Renal cortex interstitium (tissue), 15 donors: ENCODE measurements at places on chromosomes 12 and 14. TPM values are rescaled to one million over a fixed set of nuclear protein-coding genes. Genes with fewer than 3 reads are reported as not detected.

The UNC79 gene
- polyA plus RNA-seq: 1.4 TPM

The TMEM119 gene
- polyA plus RNA-seq: 17.6 TPM

The CCDC88C gene
- polyA plus RNA-seq: 45.9 TPM

The CFAP54 gene
- 4.6 TPM for polyA plus RNA-seq

DNA sequence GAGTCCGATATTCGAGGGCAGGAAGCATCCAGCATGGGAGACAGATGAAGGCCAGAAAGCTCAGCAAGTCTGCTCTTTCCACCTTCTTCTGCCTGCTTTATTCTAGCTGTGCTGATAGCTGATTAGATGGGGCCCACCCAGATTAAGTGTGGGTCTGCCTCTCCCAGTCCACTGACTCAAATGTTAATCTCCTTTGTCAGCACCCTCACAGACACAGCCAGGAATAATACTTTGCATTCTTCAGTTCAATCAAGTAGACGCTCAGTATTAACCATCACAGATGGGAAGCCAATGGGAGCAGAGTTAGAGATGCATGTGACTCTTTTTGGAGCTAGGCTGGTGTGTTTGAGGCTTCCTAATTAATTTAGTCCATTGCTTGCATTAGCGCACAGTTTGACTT lies 17.0 kb downstream of the C12orf75 start:
- no peak for DNase-seq

GRCh38 chr12:64171715-64172114 lies 50.4 kb downstream of the KICS2 start:
- no peak for DNase-seq

- DNase-seq: no peak
Measured at GRCh38 chr12:77189901-77190416, 124.6 kb upstream of the E2F7 start.

- no peak for DNase-seq
Measured at GRCh38 chr12:67759829-67760228, 111.3 kb downstream of the DYRK2 start.

DNA sequence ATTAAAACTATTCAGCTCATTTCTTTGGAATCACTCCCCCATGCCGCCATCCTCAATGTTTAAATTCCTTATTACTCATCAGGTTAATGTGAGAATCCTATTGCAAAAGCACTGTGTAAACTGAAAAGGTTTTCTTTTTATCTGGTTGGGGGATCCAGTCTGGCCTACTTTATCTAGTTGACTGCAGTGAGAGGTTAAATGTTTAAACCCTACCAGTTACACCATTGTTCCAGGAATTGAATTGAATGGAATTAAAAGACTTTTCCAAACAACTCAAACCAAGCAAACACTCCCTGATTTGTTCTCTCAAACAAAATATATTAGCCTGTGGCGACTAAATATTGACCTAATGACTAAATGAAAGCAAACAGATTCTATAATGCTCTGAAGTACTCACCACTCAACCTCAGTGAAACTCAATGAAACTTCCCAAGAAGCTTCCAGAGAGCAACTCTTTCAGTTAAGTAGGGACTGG lies 100.5 kb downstream of the VEZT start:
- DNase-seq: no peak

DNA sequence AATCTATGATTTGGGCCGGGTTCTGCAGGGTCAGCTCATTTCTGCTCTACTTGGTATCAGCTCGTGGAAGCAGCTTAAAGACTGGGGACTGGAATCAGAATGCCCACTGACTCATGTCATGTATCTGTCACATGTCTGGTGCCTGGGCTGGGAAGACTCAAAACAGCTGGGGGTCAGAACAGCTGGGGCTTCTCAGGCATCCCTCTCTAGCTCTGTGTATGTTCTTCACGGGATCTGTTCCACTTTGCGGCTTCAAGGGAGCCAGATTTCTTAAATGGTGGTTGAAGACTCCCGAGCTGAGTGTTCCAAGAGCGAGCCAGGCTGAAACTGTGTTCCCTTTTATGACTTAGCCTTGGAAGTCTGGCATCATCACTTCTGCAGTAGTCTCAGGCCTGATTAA lies 11.9 kb downstream of the AEBP2 start:
- no peak for DNase-seq

DNA sequence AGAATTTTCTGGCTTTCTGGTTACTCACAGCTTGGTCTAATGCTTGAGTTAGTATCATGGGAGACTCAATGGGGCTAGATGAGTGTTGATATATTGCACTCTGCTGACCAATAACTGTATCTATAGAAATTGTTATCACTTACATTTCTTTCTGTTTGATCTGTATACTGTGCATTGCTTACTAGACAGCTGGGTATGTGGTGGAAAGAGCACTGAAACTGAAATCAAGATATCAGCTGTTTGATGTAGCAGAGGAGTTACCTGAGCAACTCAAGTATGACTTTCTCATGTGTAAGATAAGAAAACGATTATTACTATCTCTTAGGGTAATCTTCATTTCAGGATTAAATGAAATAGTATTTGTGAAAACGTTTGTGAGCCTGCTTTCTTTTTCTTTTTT lies 183.0 kb downstream of the SLC15A5 start:
- DNase-seq: no peak

DNA sequence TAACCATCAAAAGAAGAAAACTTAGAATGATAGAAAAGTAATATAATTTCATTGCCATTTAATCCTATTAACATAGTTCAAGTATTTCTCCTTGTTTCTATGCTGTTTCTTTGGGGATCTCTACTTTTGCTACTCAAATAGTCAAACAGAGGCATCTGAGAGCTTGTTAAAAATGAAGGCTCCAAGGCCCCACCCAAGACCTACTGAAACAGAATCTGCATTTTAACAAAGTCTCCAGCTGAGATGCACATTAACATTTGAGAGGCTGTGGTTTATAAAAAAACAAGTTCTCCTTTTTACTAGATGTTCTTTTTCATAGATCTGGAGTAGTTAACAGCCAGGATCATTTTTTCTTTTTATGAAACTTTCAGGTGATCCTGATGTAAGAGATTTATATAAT lies 31.8 kb downstream of the PPFIA2 start:
- DNase-seq: no peak

DNA sequence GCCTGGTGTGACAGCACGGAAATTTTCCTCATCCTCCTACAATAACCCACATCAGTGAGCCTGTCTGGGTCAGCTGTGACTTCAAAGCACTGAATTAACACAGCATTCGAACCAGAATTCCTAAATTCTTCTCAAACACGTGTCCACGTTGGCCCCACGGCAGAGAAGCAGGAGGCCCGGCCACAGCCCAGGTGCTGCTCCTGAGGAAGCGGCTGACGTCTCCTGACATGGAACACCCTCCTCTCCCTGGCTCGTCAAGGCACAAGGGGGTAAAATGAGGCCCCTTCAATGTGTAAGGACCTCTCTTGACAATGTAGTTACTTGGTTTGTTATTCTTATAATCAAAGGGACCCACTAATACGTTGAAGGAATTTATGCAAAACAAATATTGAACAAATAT lies 156.3 kb upstream of the GSC start:
- no peak for DNase-seq
